ENCODE measurements at places on chromosomes 3 and 15.

- DNase-seq: no peak
Measured at GRCh38 chr3:179348325-179349013, 960 bp downstream of the MFN1 start.

GRCh38 chr3:178802993-178803693, 266.9 kb downstream of the KCNMB2 start:
- no peak for DNase-seq

GRCh38 chr3:168425936-168426595, 330.3 kb upstream of the GOLIM4 start:
- DNase-seq: no peak

- no peak for DNase-seq
Measured at GRCh38 chr3:117059067-117059955, 349.7 kb downstream of the TUSC7 start.

- DNase-seq: no peak
Measured at GRCh38 chr15:65032801-65033537, 3.5 kb upstream of the MTFMT start.

- no peak for DNase-seq
Measured at GRCh38 chr3:178078953-178079352, 457.3 kb upstream of the KCNMB2 start.

DNA sequence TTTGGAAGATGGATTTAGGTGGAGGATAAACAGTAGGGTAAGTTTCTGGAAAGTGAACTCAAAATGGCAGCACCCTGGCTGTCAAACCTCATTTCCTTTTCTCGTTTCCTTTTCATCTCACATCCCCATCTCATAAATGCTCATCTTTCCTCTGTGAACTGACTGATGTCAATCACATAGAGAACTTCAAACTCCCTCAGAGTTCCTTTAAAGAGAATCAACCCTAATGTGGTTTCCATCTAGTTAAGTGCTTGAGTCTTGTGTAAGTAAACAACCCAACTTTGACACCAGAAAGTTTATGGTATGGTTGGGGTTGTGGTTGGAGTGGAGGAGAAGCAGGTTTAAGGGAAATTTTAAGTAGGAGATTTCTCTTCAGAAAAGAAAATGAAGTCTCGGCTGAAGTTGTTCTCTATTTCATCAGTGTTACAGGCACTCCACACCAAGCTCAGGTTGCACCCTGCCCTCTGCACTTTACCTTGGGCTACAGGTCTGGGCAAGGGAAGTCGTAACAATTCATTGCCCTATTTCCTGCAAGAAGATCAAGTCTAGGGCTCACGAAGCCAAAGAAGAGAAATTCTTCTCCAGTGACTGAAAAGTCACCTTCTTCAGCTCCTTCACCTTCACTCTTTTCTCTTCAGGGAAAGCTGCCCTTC, 34.4 kb upstream of the TNIK start:
- DNase-seq: no peak

DNA sequence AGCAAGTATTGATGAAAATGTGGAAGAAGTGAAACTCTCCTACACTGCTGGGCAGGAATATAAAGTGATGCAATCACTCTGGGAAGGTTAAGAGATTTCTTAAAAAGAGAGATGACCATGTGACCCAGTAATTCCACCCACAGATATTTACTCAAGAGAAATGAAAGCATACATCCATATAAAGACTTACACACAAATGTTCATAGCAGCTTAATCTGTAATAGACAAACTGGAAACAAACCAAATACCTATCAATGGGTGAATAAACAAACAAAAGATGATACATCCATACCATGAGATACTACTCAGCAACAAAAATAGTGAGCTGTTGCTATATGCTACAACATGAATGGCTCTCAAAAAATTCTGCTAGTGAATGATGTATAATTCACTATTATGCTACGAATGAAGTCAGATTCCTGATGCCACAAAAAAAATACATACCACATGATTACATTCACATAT, 463.3 kb downstream of the MAGI1 start:
- no peak for DNase-seq

DNA sequence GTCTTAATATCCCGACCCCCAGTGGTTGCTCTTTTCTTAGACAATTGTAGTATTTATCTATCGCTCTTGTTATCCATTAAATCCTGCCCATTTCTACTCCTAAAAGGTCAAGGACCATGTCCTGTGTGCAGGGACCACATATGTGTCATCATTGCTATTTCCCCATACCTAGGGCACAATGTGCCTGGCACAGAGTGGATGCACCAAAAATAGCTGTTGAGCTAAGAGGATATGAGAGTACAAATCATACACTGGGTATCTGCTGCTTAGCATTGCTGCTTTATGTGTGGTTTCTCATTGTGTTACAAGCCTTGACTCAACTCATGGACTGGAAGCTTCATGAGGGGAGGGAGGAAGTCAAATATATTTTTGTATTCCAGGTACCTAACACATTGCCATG, 3.4 kb upstream of the MITF start:
- no peak for DNase-seq

DNA sequence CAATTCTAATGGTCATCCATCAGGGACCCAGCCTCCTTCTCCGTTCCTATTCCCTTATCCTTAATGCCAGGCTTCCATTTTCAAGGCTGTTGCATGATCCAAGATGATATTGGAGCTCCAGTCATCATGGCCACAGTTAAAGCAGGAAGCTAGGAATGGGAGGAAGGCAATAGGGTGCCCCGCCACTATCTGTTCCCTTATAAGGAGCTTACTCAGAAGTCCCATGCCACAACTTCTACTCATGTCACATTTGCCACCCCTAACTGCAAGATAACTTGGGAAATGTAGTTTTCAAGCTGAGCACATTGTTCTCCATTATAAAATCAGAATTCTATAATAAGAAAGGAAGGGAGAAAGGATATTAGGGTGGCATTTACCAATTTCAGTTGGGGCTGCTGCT, 38.6 kb upstream of the SPSB4 start:
- DNase-seq: no peak

DNA sequence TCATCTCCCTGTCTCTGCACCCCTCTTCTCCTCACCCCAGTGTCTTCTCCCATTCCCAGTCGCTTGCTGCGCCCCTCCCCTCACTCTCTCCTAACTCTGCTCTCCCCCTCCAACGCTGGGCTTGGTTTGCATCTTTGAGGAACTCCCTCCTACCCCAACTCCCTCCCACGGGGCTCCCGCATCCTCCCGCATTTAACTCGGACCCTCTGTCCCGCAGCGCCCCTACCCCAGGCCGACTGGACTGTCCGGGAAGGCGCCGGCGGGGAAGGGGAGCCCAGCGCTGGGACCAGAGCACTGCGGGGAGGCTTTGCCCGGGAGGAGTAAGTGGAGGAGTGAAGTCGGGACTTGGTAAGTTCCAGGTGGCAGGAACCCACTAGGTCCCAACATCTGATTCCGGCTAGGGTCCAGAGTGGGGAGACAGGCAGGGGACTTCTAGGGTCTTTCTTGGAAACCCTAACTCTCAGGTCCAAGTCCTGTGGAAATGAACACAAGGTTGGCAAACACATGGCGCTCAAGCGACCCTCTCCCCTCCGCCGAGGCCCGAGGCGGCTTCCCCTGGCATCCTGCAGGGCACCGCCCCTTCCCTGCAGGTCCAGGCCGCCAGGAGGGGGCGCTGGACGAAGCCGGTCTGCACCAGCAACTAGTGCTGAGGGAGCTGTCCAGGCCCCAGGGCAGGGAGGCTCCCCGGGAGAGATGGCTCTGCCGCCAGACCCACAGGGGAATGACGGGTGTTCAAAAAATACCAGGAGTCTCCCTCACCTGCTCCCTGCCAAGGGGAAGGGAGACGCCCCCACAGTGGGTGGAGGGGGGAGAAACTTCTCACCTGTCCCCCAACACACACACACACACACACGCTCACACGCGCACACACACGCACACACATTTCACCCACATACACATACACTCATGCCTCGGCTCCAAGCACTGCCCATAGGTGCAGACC, 53.2 kb downstream of the LHFPL4 start:
- peak; percentile 51 for DNase-seq

- no peak for DNase-seq
Measured at GRCh38 chr3:21520106-21520963, 230.7 kb downstream of the ZNF385D start.

DNA sequence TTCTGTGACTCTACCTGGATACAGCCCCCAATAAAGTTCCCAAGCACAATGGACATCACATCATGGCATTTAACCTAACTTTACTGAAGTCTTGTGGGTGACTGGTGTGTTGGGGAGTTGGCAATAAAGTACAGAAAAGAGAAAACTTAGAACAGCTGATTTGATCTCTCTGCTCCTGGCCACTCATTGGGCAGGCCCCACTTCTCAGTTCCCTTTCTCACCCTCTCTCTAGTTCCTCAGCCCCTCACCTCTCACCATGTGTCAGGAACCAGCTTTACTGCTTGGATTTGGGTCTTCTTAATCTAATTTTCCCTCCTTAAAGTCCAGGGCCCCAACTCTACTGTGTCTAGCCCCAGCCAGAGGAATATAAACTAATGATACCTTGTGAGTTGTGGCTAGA, 713 bp upstream of the MUC13 start:
- DNase-seq: no peak

DNA sequence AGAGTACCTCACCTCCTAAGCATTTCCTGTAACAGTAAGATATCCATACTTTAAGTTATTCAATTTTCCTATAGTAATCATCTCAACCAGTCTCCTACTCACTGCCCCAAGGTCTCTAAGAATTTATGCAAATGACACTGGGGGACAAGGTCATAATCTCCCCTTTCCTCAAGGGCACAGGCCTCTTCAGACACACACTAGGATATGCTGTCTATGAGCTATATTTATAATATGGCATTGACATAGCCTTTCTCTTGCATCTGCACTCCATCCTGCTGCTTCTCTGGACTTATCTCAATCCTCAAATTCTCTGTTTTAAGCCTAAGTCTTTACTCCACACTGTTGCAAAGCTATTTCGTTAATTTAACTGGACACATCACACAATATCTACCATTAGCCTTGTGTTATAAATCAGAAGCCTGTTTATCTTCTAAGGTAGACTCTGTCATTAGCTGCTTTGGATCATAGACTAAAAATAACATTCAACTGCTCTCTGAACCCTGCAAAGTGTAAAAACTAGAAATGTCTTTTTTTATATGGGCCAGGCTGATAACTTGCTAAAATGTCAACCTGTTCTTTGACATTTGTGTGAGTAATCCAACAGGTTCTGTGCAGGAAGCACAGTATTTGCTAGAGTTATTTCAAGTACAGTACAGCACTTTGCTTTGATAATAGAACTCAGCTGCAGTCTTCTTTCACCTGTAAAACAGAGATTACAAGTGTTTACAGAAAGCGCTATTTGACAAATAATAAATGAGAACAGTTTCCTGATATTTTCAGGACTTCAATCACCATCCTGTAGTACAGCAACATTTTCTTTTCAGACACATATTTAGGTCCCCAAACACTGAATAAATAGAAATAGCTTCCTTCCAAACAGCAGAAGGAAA, 17.8 kb upstream of the SEC62 start:
- no peak for DNase-seq

GRCh38 chr15:36961956-36962355, 138.4 kb downstream of the MEIS2 start:
- DNase-seq: no peak

GRCh38 chr15:22956257-22956977, 23.8 kb downstream of the CYFIP1 start:
- no peak for DNase-seq

DNA sequence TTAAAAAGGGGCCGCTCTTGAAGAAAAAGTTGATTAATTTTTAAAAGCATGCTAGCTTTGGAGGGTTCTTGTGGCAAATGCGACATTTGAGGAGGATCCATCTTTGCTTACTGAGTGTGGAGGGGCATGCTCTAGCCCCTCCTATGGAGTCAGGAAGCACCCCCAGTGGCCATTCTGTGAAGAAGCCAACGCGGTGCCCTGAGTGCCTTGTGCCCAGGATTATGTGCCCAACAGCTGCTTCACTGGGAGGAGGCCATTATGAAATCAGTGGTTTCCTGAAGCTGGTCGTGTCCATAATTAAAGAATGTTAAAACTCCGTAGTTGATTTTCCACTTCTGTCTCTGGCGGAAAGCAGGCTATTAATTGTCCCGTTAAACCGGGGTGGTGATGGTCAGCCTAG, 69.1 kb upstream of the TNFAIP8L3 start:
- DNase-seq: no peak

DNA sequence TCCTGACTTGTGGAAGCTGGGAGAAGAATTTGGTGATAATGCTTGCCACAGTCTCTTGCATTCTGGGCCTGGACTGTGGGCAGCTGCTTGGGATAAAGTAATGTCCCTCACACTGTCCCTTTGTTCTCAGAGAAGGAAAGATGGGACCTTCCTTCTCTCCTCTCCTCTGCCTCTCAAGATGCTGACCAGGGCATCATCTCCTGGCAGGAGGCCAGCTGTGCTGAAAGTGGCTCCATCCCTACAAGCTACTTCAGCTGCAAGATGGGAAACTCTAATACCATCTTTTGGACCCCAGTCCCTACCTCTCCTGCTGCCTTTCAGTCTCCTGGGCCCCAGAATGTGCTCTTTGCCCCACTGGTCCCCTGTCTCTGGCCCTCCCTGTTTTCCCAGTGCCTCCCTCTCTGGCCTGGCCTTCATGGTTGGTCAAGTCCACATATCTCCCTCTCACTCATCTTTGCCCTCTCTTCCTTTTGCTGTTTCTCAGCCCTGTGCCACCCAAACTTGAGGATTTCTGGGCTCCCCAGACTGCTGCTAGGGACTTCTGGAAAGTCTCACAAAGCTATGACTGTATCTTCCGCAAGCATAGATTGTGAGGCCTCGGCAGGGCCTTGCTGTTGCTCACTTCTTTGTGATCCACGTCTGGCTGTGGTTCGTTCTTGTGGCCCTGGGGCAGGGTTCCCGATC, 7.1 kb upstream of the SLC6A20 start:
- no peak for DNase-seq

- DNase-seq: no peak
Measured at GRCh38 chr15:67744331-67745072, 80.8 kb upstream of the SKOR1 start.

DNA sequence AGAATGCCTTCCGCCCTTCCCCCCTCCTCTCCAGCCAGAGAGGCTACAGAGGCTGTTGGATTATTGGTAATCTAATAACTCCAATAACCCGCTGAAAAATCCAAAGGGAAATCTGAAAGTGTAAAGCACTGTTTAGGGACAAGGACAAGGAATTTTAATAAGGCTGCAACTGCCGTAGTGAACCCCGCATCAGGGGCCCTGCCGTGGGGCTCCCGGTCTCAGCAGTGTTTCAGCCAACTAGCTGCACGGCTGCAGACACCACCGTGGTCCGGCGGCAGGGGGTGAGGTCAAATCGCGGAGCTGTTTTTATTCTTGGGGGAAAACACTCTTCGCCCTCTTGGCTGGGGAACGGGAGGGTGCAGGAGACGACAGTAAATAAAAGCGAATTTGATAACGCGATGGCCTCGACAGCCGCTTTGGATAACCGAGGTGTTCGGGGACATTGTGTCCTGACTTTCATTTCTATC, 6.1 kb downstream of the BCL6 start:
- peak; percentile 38 for DNase-seq

GRCh38 chr3:131033480-131034080, 6.9 kb downstream of the NEK11 start:
- no peak for DNase-seq

GRCh38 chr3:133455281-133455680, 55.4 kb downstream of the BFSP2 start:
- DNase-seq: no peak

Measured in activated CD8-positive, alpha-beta memory T cell treated with anti-CD3 and anti-CD28 coated beads, Interleukin-2, amount 50 U/mL, for 4 hours (primary cell).